ENCODE measurements at places on chromosomes 11 and 22.

DNA sequence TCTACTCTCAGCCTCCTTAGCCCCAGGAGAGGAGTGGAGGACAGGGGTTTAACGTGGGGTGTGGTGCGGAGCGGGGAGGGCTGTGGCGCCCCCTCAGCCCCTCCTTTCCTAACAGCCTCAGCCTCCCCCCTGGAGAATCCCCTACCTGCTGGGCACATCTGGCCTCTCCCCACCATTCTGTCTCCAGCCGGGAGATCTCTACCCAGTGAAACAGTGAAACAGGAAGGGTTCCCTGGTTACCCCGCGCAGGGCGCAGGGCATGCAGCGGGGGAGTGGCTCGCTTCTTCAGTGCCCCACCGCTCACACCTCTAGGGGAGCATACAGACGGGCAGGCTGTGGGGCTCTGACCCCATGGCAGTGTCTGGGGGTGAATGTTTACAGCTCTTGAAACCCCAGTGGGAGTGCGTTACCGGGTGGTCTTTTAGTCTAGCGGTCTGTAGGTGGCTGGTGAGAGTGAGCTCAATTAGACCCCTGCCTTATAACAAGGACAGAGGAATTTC, 54.7 kb upstream of the CCDC188 start:
- DNase-seq, result no peak

DNA sequence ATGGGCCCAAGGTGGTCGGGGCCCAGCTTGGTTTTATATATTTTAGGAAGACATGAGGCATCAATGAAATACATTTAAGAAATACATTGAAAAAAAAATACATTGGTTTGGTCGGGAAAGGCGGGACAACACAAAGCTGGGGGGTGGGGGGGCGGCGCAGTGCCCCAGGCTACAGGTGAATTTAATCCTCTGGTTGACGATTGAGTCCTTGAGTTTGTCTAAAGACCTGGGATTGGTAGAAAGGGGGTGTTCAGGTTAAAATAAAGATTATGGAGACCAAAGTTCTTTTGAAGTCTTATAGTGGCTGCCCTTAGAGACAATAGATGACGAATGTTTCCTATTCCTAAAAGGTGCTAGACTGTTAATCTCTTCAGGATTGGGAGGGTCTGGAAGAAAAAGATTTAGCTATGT, 3.1 kb downstream of the IFITM1 start:
- no peak for DNase-seq

GRCh38 chr11:91435694-91436395, 788.8 kb upstream of the FAT3 start:
- no peak for DNase-seq

GRCh38 chr11:90774727-90775566, 552.1 kb upstream of the CHORDC1 start:
- DNase-seq, result no peak

DNA sequence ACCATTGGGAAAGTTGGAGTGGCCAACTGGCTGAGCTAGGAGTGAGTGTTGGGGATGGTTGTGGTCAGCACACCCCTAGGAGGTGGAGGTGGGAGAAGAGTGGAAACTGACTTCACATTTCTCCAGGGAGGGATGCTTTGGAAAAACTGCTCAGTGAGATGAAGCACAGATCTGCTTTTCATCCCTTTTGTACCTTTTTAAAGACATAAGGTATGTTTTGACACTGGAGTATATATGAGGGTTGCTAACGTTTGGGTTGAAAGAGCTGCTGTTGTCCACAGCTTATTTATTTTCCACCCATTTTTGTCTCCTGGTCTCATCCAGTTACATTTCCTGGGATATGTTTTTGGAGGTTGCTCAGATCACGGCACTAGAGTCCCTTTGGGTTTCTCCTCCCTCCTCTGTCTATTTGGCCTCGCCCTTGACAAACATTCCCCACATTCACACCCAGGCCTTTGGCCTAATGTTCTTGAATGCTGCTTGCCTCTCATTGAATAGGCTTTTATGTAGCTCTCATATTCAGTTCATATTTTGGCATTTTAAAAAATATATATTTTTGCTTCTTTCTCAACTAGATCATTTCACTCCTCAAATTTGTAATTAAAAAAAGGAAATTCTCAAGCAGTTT, 8.3 kb downstream of the SREBF2 start:
- DNase-seq, result no peak

GRCh38 chr11:34565417-34566207, 52.0 kb upstream of the ELF5 start:
- no peak for DNase-seq

DNA sequence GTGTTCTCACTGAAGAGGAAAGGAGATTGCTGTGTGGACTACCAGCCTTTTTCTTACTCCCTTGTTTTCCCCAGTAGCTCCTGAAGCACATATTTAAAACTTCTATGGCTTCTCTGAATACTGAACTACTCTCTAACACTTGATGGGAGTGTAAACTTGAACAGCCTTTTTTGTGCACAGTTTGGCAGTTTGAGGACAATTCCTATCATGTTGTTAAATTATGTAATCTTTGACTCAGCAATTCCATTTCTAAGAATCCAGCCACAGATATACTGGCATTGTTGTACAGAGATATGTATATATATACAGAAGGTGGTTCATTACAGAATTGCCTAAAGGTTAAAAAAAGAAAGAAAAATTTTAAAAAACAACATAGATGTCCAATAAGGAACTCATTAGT, 47.1 kb upstream of the EED start:
- DNase-seq, result no peak
